ENCODE measurements at places on chromosomes 12 and 14. TPM values are rescaled to one million over a fixed set of nuclear protein-coding genes. Genes with fewer than 3 reads are reported as not detected.

Gene PRICKLE1
- 0.61 TPM for total RNA-seq

Gene RNASE4
- total RNA-seq = 1.3 TPM

Gene MYF5
- not detected for total RNA-seq

Gene SLC6A12
- total RNA-seq = not detected

Gene WDHD1
- 43.2 TPM for total RNA-seq
